ENCODE measurements at places on chromosomes 6 and 20.

DNA sequence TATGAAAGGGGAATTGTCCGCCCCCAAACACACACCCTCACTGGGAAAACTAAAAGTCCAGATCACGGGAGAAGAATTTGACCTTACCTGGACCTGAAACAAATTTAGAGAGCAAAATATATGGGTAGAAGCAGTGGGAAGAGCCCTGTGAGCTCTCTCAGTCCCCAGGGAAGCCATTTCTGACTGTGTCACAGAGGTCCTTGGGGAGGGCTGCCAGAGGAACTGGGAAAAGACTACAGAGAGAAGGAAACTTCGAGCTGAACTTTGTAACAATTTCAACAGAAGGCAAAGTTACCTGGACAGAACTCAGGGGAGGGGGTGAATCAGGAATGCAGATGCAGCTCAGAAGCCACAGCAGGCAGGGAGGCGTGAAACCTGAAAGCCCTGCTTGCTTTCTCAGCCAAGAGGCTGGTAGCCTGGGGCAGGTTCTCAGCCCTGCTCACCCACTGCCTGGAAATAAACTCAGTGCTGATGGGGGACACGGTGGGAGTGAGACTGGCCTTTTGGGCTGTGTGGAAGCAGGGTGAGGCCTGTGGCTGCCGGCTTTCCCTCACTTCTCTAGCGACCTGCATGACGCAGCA is 163.8 kb downstream of the TMEM200A start:
- no peak for DNase-seq

DNA sequence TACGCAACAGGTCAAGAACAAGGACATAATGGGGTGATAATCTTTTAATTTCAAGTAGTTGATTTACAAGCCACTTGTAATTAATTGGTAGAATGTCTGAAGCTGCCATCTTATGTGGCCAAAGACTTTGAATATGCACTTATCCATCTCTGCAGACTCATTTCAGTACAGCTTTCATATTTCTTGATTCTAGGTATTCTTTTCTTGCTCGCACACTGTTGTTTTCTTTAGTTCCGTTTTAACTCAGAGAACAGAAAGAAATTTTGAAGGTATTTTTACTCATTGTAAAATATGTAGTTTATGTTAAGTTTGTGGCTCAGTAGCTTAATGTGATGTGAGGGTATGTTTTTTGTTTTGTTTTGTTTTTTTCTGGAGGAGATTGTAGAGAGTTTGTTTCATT is 73.9 kb downstream of the UBR2 start:
- no peak for DNase-seq

GRCh38 chr6:42292004-42292740 is 74.5 kb upstream of the MRPS10 start:
- no peak for DNase-seq

DNA sequence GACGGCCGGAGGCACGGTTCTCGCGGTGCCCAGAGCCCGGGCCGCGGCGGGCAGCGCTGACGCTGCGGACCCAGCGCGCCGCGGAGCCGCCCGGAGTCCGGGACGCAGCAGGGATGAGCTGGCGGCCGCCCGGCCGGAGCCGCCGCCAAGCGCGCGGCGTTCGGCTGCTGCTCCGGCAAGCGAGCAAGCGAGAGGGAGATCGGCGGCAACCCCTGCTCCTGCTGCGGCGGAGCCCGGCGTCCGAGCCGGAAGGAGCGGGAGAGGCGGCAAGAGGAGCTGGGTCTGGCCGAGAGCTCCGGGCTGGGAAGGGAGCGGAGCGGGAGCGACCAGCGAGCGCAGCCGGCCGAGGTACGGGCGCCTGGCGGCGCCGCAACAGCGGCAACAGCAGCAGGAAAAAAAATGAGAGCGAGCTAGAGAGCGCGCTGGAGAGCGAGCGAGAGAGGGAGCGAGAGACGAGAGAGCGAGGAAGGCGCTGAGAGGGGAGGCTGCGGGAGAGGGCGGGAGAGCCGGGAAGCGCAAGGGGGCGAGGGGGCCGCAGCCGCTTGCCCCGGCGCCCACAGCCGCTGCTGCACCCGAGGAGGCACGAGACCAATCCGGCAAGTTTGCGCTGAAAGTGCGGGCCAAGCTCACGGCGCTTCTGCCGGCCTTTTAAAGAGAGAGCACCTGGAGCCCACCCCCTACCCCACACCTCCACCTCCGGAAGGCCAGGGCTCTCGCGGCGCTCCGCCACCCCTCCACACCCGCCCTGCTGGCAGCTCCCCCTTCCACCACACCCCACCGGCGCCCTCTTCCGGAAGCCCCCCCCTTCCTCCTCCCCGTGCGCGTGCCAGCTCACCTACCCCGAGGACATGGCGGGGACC is 496 bp downstream of the GRM4 start:
- DNase-seq = peak; percentile 46

DNA sequence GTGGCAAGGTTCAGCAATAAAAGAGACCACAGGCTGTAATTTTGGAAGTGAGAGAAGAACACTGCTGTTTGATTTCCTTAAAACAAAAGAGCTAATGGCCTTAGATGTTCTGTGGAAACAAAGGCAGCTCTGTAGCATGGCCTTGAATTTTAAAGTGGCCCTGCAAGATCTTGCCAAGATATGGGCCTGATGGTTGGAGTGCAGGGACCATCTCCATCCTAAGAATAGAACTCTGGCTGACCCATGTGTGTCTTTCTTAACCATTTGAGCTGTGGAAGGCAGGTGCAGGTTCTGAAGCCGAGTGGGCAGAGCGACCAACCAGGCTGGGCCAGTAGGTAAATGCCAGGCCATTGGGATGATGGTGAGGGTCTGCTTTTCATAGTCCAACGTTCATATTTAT is 73.8 kb upstream of the VSTM2L start:
- DNase-seq = no peak

GRCh38 chr6:28738396-28738765 is 185.4 kb downstream of the TRIM27 start:
- no peak for DNase-seq

DNA sequence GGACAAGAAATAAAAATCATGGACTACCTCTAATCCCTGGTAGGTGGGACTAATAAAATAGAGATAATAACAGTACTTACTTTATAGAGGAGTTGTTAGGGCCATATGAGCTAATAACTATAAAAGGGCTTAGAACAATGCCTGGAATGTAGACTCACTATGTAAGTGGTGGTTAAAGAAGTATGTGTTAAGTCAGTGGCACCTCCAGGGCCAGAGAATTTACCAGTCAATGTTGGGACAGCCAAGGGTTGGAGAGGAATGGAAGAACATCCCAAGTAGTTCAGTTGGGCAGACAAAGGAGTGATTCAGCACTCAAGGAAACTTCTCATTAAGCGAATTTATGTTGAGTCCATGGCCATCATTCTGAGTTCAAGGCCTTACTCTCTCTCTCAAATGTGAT is 116.8 kb downstream of the OTOR start:
- DNase-seq = no peak

DNA sequence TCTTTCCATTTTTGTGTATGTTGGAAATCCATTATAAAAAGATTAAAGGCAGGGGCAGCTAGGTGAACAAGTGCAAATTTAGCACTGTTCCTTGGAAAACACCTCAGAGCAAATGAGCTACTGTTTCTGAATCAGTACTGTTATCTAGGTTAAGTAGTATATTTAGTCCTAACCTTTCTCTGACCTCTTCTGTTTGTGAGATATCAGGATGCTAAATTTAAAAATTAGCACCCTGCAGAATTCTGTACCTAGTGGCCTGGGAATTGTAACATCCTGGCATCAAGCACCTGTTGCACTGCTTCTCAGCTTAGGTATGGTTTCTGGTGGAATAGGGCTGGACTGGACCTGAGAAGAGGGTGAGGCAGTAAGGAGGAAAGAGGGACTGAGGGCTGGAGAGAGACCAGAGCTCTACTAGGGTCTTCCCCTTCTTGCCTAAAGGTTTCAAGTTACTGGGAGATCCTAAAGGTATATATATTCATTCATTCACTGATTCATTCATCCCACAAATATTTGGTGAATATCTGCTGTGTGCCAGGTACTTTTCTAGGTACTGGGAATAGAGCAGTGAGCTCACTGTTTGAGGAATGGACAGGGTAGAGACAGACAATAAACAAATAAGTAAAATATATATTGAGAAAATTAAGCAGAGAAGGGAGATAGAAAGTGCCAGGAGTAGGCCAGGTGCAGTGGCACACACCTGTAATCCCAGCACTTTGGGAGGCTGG is 5.2 kb downstream of the ZNF76 start:
- no peak for DNase-seq

DNA sequence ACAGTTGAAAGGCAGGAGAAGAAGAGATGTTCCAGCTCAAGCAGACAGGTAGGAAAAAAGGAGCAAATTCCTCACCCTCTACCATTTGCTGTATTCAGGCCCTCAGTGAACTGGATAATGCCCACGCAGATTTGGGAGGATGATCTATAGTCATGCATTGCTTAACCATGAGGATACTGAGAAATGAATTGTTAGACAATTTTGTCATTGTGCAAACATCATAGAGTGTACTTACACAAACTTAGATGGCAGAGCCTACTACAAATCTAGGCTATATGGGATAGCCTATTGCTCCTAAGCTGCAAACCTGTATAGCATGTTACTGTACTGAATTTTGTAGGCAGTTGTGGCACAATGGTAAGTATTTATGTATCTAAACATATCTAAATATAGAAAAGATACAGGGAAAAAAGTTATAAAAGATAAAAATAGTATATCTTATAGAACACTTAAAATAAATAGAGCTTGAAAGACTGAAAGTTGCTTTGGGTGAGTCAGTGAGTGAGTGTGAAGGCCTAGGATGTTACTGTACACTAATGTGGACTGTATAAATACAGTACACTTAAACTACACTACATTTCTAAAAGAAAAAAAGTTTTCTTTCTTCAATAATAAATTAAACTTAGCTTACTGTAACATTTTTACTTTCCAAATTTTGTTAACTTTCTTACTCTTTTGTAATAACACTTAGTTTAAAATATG is 672.3 kb downstream of the UTRN start:
- no peak for DNase-seq

DNA sequence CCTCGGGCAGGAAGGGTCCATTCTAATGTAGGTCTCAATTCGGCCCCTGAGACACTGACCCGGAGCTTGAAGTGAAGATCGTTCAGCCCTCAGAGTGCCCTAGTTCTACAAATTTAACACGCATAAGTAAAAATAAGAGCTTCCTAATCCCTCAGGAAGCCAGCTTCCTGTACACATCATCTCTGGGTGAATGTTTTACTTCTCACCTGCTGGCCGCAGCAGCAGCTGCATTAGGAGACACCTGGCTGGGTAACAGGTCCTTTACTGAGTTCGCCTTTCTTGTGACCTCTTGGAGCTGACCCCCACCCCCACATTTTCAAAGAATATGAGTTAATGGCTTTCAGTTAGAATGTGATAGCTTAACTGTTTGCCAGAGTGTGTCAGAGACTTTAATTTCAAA is 165.0 kb downstream of the SMOC2 start:
- DNase-seq = no peak

GRCh38 chr6:112502351-112503090 is 155.4 kb downstream of the RFPL4B start:
- DNase-seq = no peak

DNA sequence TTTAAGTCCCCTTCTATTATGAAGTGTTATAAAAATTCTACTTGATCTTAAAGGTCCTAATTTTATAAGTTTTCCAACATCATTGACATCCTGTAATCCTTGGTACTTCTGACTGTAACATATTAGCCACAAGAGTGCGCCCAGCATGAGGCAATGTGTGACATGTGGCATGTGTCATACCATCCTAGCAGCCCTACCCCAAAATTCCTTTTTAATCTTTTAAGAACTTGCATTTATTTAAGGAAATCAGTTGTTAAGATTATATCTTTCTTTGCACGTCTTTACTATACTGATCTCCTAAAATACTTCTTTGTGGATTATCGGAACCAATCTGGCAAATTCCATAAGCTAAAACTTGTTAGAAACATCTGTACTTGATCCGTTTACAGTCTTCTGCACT is 167.1 kb upstream of the SLC24A3 start:
- no peak for DNase-seq

DNA sequence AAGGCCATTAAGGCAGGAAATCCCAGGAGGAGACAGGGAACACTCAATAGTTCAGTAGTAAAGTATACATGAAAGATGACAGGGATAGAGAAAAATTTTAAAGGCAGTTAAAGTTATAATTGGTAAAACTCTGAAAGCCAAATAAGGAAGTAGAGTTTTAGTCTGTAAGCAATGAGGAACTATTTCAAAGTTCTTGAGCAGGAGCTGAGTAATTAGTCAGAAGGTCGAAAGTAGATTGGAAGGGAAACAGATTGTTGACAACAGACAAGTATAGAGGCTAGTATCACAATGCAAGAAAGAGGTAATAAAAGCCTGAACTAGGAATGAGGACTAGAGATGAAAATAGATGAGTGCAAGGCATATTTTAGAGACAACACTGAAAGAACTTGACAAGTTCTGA is 150.3 kb downstream of the CDK19 start:
- no peak for DNase-seq

GRCh38 chr20:5885866-5886265 is 64.5 kb downstream of the TRMT6 start:
- no peak for DNase-seq

DNA sequence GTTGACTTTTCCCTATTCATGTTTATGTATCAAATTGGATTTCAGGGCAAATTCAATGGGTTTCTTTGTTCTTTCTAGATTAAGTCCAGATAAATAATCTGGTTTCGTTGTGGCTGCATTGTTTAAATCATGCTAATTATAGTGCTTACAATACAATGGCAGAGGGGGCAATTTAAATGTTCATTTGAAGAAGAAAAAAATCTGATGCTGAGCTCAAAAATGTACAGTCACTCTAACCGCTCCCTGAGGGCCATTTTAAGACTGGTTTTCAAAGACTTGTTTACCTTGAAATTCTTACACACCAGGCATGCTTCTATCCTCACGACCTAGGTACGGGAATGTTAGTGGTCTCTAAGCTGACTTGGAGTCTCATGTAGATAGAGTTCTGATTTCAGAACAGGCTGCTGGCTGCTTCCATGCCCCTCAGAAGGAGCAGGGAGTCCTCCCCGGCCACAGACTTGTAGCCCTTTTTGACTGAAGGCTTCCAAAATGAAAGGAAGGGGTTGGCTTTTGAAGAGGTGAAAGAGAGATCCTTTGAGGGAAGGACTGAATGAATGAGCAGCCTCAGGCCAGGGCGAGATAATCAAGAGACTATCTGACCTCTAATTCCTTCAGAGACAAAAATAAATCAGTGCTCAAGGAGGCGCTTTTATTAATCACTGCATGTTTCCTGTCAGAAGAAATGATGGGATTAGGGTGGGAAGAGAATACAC is 86.1 kb upstream of the ZNF217 start:
- peak; percentile 15 for DNase-seq

DNA sequence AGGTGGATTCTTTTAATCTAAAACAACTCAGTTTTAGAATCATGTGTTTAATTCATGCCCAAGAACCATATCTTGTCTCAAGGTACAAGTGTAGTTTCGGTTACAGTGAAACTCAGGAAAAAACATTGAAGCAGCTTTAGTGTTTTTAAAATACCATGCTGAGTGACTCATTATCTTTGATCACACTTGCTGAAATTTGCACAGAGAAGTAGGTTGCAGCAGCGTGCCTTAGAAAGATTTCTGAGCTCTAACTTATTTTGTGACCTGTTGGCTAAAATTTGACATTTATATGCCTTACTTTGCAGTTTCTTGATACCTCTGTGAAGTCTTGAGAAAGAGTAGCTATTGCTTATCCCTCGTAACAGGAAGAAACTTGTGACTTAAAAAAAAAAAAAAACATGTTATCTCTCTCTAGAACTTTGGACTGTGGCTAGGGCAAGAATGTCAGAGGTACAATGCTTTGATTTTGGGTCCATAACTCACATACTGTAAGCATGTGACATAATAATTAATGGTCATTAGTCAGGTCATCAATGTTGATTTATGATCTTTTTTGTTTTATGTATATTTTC is 34.5 kb upstream of the FUCA2 start:
- DNase-seq = no peak
